Stimulated activated CD4-positive, alpha-beta T cell treated with anti-CD3 and anti-CD28 coated beads, Interleukin-1b, Interleukin-23, amount 100 ng/mL, for 1 hour (primary cell): ENCODE measurements at places on chromosomes 11 and 22.

- DNase-seq, result no peak
Measured at GRCh38 chr11:83282084-83282716, 4.0 kb downstream of the CCDC90B start.

DNA sequence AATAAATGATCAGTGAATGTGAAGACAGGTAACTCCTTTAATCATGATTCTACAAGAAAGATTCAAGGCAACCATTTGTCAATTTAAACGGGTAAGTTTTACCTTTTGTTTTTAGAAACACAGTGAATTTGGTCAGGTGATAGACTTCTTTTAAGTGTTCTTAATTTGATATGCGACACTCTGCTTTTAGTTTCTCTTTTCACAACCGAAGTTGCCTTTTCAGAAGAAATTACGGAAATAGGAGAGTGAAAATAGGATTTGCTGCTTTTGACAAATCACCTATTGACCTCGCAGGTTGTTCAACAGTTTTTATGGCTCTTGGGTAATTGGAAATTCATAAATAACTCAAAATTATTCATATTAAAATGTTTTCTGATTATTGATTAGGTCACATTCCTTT lies 142.1 kb downstream of the CNTN5 start:
- DNase-seq, result no peak

DNA sequence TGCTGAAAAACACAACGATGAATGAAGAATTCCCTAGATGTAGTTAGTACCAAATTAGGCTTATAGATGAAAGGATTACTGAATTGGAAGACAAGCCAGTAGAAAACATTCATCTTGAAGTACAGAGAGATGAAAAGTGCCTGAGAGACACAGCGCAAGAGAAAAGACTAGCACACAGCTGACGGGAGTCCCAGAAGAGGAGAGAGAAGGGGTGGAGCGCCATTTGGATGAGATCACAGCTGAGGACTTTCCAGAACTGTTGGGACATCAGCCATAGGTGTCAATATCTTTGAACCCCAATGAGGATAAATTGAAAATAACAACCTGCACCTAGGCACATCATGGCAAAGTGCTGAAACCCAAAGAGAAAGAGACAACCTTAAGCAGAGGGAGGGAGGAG lies 25.2 kb downstream of the ALG12 start:
- DNase-seq, result no peak

DNA sequence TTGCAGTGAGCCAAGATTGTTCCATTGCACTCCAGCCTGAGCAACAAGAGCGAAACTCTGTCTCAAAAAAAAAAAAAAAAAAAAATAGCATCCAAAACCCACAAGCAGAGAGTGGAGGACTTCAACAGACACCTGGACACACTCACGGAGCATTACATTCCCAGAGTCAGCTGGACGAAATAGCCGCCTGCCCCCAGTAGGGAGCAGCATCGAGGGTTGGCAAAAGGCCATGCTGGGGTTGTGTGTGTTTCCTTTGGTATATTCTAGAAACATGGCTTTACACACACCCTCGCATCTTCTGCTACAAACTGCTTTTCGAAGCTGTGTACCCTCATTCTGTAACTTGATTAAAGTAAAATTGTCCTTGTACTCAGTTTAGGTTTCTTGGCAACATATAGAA lies 5.3 kb downstream of the ADA2 start:
- DNase-seq, result peak; percentile 24

DNA sequence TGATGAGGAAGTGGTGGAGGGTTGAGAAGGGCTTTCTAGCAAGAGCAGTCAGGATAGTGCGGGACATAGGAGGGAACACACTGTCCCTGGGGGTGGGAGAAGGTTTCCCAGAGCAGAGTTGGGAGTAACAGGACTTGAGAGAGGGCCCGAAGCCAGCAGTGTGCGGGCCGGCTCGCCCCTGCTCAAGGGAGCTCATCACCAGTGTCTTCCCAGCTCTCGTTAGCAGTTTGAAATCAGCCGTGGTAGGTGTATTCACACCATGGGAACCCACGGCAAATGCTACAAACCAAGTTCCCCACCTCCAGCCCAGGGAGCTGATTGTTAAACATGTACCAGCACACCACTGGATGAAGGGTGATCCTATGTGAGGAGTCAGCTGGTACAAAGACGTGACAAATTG lies 66.2 kb upstream of the EIF3D start:
- DNase-seq, result no peak

- no peak for DNase-seq
Measured at GRCh38 chr22:19336133-19337075, 44.9 kb upstream of the CLTCL1 start.

DNA sequence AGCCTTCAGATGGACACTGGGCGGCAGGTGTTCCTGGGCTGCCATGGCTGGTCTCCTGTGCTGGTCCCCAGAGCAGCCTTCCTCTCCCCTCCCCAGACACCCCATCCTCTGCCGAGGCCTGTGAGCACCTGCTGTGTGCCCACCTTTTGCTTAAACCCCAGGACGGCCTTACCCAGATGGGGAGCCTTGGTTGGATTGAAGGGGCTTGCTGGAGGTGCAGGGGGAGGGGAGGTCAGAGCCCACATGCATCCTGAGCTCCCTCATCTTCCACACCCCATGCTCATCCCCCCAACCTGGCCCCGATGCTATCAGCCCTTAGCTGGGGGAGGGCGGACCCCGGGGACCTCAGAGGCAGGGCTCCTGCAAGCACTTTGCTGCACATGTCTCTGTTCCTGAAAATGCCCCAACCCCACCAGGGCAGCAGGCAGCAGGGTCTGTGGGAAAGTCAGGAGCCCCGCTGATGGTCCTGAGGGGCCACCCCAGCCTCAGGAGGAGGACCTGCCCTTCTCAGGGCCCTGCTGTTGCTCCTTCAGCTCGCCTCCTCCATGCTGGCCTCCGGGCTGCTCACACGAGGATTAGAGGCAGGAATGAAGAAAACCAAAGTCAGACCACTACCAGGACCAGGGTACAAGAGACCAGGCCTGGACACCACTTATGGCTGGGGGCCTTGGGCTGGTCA lies 41.6 kb upstream of the CCDC188 start:
- no peak for DNase-seq

GRCh38 chr11:17892409-17892808 lies 120.4 kb downstream of the SERGEF start:
- no peak for DNase-seq

DNA sequence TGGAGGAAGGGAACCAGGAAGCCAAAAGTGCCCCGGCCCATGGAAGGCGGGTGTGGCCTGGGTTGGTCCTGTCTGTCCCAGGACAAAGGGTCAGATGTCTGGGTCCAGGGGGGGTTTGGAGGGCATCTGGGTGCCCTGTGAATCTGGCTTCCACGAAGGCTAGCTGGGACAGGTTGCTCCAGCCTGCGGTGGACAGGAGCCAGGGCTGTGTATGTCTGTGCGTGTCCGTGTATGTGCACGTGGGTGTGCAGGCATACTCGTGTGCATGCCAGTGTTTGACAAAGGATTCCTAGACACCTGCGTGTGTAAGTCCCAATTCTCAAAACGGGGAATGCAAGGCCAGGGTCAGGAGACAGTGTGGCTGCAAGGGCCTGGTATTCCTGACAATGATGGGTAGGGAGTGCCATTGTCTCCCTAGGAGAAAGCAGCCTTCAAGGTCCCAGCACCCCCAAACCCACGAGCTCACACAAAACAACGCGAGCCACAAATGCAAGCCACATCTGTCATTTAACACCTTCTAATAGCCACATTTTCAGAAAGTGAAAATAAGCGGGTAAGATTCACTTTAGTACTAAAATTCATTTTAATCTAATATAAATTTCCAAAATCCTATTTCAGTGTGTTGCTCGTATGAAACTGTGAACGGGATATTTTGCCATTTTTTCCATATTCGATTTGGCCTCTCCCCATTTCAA lies 78.4 kb upstream of the WNT7B start:
- DNase-seq, result no peak

DNA sequence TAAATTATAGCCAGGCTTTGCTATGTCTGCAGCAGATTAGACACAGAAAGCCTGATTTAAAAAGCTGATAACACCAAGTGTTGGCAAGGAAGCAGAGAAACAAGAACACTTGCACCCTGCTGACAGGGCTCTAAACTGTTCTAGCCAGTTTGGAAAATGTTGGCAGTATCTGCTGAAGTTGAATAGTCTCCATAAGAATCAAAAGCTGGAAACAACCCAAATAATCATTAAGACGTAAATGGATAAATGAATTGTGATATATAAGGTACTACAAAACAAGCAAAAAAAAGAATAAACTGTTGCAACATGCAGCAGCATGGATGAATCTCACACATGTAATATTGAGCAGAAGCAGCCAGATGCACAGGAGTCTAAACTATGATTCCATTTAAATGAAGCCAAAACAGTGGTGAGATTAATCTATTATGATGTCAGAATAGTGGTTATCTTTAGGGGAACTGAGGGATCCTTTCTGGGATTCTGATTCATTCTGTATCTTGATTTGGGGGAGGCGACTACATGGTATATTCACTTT lies 40.4 kb upstream of the ADORA2A start:
- no peak for DNase-seq

- DNase-seq, result no peak
Measured at GRCh38 chr11:110465231-110465630, 35.5 kb downstream of the FDX1 start.

DNA sequence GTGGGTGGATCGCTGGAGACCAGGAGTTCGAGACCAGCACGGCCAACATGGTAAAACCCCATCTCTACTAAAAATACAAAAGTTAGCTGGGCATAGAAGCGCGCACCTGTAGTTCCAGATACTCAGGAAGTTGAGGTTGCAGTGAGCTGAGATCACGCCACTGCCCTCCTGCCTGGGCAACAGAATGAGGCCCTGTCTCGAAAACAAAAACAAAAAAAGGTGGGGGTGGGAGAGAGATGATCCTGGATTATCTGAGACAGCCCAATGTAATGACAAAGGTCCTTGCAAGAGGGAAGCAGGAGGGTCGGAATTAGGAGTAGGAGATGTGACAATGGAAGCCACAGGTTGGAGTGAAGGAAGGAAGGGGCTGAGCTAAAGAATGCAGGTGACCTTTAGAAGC lies 87.6 kb upstream of the APOA1 start:
- no peak for DNase-seq

GRCh38 chr22:20957683-20958431 lies 9.2 kb upstream of the AIFM3 start:
- DNase-seq, result no peak

DNA sequence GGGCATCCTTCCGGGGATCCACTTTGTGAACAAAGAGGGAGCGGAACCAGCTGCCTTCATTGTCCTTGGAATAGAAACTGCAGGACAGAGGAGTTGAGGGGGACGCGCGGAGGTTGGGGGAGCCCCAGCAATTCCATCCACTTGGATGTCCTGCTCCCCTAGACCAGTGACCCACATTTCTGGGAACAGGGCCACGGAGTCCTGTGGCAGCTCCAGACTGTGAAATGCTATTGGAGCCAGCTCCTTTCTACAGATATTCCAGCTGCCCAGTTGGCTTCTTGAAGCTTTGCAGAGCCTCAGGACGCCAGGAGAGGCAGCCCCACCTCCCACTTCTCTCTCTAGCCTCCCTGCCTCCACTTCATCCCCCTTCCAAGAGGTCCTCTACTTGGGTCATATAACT lies 10.5 kb downstream of the NIPSNAP1 start:
- DNase-seq, result no peak

DNA sequence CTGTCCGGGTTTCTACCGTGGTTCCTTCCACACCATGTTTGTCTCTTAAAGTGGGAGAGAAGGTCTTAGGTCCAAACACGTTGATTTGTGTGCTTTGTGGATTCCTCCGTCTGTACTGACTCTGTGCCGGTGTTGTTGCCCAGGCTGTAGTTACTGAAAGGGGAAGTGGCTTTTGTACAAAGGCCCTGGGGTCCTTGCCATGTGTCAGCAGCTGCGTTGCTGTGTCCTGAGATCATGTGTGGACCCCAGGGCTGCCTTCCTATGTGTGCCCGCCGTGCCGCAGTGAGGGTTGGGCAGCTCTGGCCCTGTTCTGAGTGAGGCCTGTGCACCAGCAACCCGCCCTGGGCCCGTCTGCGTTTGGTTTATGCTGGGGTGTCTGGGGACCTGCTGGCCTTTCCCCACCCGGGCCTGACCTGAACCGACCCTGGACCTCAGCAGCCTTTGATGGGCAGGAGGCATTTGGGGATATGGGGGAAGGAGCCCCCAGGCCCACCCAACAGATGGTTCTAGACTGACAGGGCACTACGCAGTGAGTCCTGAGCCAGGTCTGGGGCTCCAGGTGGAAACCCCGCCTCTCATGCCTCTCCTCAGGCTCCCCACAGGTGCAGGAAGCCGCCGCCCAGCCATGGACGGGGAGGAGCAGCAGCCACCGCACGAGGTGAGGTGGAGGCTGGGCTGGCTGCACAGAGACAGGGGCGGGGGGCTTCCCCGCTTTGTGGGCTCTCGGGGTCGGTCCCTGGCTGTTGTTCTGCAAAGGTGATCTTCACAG lies 6.9 kb downstream of the TRABD start:
- DNase-seq, result no peak

DNA sequence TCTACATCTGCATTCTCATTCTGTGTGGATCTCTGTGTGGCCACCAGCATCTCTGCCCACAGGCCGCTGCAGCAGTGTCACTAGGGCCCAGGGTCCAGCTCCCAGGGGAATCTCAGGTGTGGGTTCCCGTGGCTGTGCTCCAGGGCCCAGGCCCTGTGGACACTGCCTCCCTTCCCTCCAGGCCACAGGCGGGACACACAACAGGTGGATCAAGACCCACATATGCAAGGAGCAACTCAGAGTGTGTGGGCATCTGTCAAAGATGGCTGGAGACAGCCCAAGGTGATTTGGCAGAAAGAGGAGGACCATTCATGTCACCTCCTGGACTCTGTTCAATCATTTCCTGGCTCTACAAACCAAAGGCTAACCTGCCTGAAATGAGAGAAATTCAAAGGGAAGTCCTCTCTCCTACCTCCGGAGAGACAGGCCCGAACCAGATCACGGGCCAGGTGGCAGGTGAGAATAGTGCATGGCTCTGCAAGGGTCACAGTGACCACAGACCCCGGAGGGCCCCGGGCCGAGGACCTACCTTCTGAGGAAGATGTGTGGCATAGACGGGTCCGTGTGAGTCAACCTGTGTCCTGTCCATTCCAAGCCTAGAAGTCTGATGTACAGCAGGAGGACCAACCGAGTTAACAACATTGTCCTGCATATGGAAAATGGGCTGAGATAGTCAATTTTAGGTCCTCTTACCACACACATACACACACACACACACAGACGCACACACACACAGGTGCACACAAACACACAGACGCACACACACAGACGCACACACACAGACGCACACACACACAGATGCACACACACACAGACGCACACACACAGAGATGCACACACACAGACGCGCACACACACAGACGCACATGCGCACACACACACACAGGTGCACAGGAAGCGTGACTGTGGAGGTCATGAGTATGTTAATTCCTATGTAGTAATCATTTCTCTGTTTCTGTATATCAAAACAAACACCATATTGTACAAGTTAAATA lies 1068.5 kb downstream of the BRD1 start:
- DNase-seq, result no peak

- DNase-seq, result no peak
Measured at GRCh38 chr22:24466716-24467328, 28.3 kb upstream of the UPB1 start.

- DNase-seq, result no peak
Measured at GRCh38 chr11:64742087-64742888, 1.7 kb downstream of the RASGRP2 start.

- DNase-seq, result no peak
Measured at GRCh38 chr22:39024519-39025308, 3.8 kb downstream of the APOBEC3D start.

GRCh38 chr11:1121813-1122663 lies 35.7 kb upstream of the MUC5AC start:
- DNase-seq, result no peak

GRCh38 chr11:112555491-112556364 lies 295.1 kb upstream of the PLET1 start:
- peak; percentile 48 for DNase-seq
